Uterus (tissue), 4 donors: ENCODE measurements at places on chromosomes 13 and 19. TPM values are rescaled to one million over a fixed set of nuclear protein-coding genes. Genes with fewer than 3 reads are reported as not detected.

The CALR3 gene
- total RNA-seq, result not detected

The SLC1A6 gene
- total RNA-seq, result not detected

The TEX29 gene
- 0.91 TPM for total RNA-seq

The CRB3 gene
- total RNA-seq, result not detected

The LILRA2 gene
- not detected for total RNA-seq

The ADPRHL1 gene
- 3.3 TPM for total RNA-seq

The STXBP2 gene
- total RNA-seq, result 8.2 TPM

- no peak for DNase-seq
Measured at GRCh38 chr19:35973487-35973886, 21.5 kb upstream of the SDHAF1 start.

DNA sequence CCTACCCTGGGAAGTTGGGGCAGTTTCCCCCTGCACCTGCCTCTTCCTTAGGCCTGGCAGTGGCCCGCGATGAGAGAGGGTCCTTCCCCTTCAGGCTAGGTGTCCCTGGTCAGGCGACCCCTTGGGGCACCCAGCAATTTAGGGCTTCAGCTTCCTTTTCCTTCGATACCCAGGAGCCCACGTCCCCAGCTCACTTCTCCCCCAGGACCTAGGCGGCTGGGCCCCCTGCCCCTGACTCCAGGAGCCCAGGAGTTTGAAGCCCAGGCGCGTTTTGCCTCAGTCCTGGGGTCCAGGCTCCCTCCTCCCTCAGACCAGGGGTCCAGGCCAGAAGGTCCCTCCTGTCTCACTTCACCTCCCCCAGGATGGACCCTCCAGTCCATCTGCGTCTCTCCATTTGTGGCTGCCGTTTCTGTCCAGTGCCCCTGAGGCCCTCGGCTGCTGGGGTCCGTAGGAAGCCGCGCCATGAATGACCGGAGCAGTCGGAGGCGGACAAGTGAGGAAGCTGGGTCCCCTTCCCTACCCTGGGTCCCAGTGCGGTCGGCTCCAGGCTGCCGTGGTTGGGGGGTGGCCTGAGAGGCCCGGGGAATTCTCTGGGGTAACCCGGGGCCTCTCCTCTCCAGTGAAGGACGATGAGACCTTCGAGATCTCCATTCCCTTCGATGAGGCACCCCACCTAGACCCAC, 714 bp downstream of the CCDC106 start:
- DNase-seq, result no peak

DNA sequence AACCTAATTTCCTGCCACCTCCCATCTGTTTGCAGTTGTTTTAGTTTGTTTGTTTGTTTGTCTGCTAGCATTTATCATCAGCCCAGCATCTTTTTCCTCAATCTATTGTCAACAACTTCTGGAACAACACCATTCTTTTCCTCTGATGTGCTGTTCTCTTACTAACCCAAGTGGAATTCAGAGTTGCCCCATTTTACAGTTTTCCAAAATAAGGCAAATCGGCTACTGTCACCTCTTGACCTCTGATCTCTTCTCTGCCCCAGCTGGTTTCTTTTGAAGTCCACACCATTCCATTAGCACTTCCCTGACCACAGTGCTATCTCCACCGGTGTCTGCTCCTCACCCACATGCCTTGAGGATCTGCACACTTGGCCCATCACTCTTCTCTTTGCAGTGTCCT, 102.4 kb downstream of the EFNB2 start:
- no peak for DNase-seq

- no peak for DNase-seq
Measured at GRCh38 chr13:85148009-85148408, 651.2 kb downstream of the SLITRK6 start.

- no peak for DNase-seq
Measured at GRCh38 chr13:113443991-113444390, 9.3 kb downstream of the ADPRHL1 start.

- DNase-seq, result no peak
Measured at GRCh38 chr13:49386664-49387063, 57.2 kb downstream of the CAB39L start.

DNA sequence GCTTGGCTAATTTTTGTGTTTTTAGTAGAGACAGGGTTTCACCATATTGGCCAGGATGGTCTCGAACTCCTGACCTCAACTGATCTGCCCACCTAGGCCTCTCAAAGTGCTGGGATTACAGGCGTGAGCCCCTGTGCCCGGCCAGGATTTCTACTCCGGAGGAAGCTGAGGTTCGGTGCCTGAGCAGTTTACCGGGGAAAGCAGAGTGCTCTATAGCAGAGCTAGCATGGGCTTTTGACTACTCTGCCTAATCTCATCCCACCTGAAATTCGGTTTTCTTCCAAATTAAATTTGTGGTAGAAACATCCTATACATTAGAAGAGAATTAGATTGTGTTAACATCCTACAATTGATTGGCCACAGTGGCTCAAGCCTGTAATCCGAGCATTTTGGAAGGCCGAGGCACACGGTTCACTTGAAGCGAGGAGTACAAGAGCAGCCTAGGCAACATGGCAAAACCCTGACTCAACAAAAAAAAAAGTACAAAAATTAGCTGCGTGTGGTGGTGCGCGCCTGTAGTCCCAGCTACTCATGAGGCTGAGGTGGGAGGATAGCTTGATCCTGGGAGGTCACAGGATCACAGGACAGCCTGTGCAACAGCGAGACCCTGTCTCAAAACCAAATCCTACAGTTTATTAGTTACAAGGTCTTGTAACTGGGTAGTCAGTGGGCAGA, 1.6 kb downstream of the RPL13A start:
- no peak for DNase-seq

- no peak for DNase-seq
Measured at GRCh38 chr13:42119041-42119440, 70.6 kb downstream of the DGKH start.

DNA sequence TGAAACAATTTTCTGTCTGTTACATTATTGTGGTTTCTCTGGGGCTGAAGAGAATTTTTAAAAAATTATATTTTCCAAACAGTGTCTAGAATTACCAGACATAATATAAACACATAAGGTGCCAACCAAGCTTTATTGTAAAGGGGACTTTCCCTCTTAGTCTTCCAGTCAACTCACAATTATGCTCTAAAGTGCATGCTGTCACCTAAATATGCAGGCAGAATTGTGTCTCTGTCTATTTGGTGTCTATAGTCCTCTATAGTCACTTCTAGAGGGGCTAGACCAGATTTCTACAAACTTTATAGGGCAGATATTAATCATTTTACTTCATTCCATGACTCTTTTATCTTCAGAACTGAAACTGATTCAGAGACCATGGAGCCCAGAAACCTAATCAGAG, 12.8 kb downstream of the ZNF254 start:
- DNase-seq, result no peak

GRCh38 chr13:103516015-103516795, 450.0 kb upstream of the SLC10A2 start:
- no peak for DNase-seq

- DNase-seq, result no peak
Measured at GRCh38 chr13:41452462-41452861, 4.9 kb upstream of the RGCC start.

GRCh38 chr13:25267715-25268114, 19.6 kb downstream of the MTMR6 start:
- DNase-seq, result no peak

DNA sequence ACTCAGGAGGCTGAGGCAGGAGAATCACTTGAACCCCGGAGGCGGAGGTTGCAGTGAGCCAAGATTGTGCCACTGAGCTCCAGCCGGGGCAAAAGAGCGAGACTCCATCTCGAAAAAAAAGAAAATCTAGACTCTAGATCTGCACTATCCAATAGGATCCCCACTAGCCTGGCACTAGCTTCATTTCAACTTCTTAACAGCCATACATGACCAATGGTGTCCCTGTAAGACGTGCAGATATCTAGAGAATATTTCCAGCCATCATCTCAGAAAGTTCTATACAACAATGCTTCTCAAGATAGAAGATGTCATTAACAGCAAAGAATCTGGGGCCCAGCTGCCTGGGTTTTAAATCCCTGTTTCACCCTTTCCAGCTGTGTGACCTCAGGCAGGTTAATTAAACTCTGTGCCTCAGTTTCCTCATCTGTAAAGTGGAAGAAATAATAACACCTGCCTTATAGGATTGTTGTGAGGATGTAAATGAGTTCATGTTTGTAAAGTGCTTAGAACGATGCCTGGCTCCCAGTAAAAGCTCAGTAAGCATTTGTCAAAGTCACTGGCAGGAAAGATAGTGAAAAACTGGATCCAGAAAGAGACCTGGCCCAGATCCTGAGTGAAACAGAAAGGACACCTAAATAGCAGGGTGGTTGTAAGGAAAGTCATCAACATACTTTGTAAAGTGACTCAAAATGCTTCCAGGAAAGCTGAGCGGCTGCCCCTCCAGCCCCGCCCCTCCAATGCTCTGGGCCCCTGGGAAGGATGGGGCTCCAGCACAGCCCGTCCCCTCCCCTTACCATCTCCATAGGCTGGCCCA, 13.5 kb downstream of the WIZ start:
- DNase-seq, result no peak

- DNase-seq, result no peak
Measured at GRCh38 chr19:23771761-23772674, 13.3 kb upstream of the ZNF681 start.
